ENCODE measurements at places on chromosomes 7 and 10.

DNA sequence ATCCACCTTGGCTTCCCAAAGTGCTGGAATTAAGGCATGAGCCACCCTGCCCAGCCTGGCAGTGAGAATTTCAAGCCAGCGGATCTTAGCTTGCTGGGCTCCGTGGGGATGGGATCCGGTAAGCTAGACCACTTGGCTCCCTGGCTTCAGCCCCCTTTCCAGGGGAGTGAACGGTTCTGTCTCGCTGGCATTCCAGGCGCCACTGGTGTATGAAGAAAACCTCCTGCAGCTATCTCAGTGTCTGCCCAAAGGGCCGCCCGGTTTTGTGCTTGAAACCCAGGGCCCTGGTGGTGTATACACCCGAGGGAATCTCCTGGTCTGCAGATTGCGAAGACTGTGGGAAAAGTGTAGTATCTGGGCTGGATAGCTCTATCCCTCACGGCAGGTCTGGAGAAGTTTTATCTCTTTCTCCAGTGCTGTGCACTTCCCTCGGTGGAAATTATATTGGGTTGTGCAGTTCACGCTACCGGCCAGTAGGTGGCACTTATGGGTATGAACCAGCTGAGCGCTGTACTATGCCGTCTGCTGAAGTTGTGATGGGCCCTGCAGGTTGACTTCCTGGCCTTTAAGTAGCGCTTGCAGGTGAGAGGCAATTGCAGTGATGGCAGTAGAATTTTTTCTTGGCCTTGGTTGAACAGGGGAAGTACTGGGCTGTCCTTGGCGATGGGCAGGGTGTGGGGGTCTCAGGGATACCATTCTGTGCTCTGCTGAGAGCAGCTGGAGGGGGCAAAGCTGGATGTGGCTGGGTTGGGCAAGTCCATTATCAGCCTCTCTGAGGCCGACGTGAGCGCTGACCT lies 138.0 kb upstream of the MTPN start:
- peak; percentile 36 for DNase-seq

DNA sequence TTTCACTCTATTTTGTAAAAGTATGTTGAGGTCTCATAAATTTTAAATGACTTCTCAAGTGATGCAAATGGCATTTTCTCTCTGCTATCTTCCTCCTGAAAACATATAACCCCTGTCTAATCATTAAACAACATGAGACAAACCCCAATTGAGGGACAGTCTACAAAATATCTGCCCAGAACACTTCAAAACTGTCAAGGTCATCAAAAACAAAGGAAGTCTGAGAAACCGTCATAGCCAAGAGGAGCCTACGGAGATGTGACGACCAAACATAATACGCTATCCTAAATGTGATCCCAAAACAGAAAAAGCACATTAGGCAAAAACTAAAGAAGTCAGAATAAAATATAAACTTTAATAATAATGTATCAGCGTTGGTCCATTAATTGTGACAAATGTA lies 282.3 kb upstream of the SEMA3C start:
- DNase-seq: no peak

DNA sequence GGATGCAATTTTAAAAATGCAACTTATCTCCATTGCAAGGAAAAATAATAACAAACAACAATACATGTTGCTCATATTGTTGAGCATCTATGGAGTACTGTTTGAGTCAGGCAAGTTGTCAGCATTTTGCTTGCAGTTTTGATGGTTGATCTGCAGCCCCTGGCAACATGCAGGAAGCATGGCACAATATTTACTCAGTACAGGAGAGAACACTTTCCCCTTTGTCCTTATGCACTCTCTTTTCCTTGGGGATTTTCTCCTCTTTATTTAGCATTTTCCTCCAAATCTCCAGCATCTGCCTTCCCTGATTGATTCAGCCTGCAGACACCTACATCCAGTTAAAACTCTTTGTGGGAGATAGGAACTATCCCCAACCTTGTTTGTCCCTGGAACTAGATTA lies 620.5 kb upstream of the LRRN3 start:
- no peak for DNase-seq

GRCh38 chr10:120644556-120645410 lies 187.8 kb downstream of the PLPP4 start:
- DNase-seq: no peak

DNA sequence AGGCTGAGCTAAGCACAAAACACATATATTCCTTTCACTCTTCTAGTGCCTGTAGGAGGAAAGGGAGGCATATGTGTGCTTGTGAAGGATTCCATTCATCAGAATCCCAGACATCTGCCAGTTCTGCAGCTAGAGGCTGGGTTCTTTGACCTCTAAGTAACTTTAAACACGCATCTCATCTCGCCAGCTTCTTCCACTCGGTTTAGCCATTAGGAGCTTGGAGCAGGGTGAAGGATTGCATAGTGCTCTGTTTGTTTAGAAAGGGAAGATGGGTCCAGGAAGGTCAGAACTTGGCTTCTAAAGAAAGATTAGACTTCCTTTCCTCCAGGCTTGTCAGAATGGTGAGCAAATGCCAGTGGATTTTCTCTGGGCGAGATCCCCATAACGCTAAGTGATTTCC lies 43.6 kb downstream of the HK1 start:
- no peak for DNase-seq

GRCh38 chr7:25735674-25736242 lies 416.2 kb upstream of the NFE2L3 start:
- no peak for DNase-seq

DNA sequence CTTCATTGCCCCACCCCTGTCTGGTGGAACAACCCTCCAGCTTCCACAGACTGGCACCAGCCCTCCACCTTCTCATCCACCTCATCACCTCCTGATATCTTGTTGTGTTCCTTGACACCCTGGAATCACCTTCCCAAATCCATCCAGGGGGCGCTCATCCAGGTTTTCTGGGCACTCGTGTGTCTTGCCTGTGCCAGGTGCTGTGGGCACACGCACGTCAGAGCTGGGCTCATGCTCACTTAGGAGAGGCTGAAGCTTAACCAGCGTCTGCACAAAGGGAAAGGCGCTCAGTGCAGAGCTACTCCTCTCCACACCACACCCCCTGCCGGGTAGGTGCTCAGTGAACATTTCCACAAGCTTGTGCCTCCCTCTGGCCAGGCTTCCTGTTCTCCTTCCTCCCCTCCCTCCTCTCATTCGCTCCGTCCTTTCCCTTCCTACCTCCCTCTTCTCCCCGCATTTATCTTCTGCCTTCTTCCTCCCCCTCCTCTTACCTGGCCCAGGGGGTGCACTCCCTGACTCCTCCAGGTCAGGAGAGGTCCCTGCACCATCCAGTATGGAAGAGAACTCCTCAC lies 4.8 kb downstream of the ADCYAP1R1 start:
- no peak for DNase-seq

DNA sequence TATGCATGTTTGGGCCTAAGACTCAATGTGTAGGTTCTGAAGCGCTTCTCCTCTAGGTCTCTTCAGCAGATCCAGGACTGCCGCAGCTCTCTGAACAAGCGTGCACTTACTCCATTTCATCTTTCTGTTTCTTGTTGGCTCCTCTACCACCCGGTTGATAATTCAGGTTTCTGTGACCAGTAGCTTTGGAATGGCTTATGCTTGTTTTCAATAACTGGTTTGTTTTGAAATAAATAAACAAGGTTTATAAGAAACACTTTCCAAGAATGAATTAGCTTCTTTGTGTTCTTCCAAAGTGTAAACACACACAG lies 1.5 kb downstream of the MDFIC start:
- DNase-seq: no peak

DNA sequence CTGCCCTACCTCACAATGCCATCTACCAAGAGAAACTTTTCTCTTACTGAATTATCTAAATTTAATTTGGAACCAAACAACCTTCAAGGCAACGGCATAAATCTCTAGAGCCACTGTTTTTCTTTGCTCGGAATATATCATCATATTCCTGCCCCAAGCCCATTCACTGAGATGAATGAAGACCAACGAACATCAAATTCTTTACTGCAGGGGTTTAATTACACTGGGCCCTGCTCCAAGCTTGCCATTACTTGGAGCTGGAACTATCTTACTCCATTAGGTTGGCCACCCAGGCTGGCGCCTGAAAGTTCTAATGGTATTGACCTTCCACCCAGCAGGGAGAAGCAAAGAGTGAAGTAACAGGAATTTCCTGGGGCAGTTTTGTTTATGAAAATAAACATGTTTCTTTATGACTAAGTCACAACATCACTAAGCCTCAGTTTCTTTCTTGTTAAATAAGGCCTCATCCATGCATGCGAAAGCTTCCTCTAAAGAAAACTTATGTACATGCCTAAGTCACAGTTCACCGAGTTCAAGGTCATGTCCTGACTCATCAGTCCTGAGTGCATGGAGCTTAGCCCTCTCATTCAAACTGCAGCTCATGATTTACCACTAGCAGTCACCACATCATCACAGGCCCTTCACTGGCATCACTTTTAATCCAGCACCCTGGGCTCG lies 42.1 kb upstream of the ANAPC16 start:
- no peak for DNase-seq

GRCh38 chr10:100654782-100655325 lies 90.5 kb upstream of the PAX2 start:
- peak; percentile 52 for DNase-seq

- no peak for DNase-seq
Measured at GRCh38 chr7:155303039-155303593, 5.4 kb downstream of the INSIG1 start.

DNA sequence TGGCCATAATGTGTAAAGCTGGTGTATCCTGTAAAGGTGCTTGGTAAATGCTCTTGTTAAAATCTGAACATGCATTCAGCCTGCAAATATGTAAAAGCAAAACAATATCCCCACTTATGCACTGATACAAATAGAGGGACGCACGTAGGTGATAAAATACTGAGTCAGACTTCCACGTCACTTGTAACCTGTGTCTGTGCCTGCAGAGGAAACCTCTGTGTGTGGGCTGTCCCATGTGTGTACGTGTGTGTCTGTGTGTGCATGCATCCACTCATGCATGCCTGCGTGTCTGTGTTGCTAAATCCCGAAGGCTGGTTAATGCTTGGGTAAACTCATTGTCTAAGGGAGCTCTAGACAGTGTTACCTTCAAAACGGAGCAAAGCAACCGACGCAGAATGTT lies 68.9 kb downstream of the KLF6 start:
- DNase-seq: no peak

DNA sequence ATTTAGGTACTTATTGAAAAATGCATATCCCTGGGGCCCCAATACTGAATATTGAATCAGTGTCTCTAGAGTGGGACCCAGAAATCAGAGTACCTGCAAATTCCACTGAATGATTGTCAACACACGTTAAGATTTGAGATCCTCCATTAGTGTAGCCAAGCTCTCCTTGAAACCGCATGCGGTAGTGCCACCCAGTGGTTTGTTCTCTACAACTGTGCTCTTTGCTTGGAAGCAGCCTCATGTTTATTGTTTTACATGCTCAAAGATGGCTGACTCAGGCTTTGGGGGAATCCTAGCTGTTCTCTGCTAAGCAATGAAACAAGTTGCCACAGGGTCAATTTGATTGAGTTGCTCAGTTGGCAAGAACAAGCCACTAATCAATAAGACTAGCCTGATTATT lies 340.2 kb upstream of the CELF2 start:
- no peak for DNase-seq

DNA sequence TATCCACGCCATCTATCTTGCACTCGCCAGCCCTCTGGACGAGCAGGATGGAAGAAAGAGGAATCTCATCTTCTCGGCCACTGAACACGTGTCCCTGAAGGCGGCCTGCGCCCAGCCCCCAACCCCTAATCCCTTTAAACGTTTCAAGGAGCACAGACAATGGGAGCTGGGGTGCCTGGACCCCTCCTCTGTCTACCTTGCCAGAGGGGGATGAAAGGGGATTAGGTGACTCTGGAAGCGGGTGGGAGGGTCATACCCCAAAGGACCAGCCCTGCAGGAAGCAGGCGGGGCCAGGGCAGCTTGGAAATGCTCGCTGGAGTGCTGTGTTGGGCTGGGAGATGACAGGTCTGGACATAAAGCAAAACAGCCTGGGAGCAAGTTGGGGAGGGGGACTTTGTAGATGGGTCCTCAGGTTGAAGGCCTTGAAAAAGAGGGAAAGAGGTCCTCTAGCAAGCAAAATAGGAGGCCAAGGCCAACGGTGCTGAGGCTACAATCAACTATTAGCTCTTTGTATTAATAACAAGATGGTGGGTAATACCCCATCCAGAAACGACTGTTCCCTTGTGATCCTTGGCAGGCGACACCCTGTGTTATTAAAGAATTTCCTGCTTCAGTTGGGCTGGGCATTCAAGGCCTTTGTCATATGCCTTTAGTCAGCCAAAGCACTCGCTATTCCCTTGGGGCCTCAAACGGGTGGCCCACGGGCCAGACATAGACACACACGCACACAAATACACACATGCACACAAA lies 126.5 kb upstream of the UNC5B start:
- no peak for DNase-seq

Data from CMK (cell line).